Psoas muscle (tissue), 8 donors: ENCODE measurements at places on chromosomes 5 and 9. TPM values are rescaled to one million over a fixed set of nuclear protein-coding genes. Genes with fewer than 3 reads are reported as not detected.

- no peak for DNase-seq
Measured at GRCh38 chr5:96048763-96049162, 87.1 kb upstream of the ELL2 start.

GRCh38 chr5:8019719-8020218, 150.8 kb downstream of the MTRR start:
- DNase-seq = no peak

DNA sequence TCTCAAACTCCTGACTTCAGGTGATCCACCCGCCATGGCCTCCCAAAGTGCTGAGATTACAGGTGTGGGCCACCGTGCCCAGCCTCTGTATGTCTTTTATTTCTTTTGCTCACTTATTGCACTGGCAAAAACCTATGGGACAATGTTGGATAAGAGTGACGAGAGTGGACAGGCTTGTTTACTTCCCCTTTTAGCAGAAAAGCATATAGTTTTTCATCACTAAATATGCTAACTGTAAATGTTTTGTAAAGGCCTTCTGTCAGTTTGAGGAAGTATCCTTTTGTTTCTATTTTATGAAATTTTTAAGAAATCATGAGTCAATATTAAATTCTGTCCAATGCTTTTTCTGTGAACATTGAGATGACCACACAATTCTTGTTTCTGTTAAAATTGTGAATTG, 103.3 kb downstream of the AUH start:
- no peak for DNase-seq

- DNase-seq = no peak
Measured at GRCh38 chr5:180820788-180821321, 18.2 kb upstream of the MGAT1 start.

DNA sequence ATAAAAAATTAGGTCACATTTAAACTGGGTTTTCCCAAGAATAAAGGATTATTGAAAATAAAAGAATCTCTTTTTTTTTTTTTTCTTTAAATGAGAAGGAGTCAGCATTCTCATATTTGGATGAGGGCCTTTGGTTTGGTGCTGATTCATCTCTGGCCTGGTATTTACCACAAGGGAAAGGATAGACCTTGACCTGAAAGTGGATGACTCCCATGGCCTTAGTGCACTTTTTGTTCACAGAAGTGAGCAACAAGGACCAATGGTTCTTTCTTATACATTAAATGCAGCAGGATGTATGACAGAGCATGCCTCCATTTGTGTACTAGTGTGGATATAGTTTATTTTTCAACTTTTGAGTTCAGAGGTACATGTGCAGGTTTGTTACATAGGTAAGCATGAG, 6.9 kb downstream of the YTHDC2 start:
- no peak for DNase-seq

DNA sequence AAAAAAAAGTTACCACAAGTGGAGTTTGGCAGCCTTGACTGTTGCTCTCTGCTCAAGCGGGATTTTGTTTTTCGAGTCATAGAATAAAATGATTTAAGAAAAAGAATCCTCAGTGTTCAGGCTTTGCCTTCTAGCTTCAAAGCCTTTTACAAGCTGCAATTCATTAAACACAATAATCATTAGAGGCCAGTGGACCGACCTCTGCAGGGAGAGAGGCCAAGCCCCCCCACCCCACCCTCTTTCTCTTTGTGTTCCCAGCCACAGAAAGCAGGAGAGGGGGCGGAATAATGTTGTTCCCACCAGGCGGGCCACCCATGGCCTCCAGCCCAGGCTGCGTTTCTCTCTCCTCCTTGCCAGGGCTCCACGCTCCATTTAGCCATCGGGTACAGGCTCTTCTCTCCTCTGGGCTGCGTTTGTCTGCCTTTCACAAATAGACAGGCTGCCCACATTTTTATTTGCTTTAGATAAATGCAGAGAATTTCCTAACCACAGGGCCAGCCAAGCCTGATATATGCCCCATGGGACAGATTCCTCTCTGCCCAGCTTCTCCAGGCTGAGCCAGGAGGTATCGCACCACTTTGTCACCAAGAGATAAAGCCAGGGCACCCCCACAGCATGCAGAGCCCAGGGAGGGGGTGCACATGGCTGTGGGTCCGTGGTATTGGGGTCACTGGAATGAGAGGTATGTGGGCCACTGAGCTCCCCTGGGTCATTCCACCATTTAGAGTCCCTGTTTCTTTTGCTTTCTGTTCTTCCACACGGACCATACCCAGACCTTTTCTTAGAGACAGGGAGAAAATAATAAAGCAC, 318.8 kb downstream of the PIK3R1 start:
- DNase-seq = no peak

GRCh38 chr9:83744206-83744605, 36.4 kb upstream of the UBQLN1 start:
- no peak for DNase-seq

The C9orf43 gene
- 0.79 TPM for polyA plus RNA-seq

The CCDC192 gene
- 0.12 TPM for polyA plus RNA-seq

The FABP6 gene
- not detected for polyA plus RNA-seq
